ENCODE measurements at places on chromosomes 1 and 21. TPM values are rescaled to one million over a fixed set of nuclear protein-coding genes. Genes with fewer than 3 reads are reported as not detected.

DNA sequence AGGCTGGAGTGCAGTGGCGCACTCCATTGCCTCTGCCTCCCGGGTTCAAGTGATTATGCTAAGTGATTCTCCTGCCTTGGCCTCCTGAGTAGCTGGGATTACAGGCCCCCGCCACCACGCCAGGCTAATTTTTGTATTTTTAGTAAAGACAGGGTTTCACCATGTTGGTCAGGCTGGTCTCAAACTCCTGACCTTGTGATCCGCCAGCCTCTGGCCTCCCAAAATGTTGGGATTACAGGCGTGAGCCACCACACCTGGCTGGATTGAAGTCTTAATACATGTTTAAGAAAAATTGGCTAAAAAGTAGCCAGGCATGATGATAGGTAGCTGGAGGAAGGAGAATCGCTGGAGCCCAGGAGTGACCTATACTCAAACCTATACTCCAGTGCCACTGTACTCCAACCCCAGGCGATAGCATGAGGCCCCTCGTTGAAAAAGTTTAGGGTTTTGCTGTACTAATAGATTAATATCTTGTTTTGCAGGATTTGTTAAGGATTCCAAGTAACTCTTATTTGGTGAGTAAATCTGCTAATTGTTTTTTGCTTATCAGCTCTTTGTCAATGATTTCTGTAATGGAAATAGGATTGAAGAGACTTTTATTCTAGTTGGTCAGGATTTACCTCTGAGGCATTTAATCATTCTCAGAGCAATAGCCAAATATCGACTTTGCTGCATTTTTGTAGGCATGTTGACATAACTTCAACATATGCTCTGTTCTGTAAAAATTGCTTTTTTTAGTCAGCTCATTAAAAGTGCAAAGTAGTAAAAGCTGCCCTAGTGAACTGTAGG, 2.0 kb downstream of the RCC1 start:
- DNase-seq = no peak

DNA sequence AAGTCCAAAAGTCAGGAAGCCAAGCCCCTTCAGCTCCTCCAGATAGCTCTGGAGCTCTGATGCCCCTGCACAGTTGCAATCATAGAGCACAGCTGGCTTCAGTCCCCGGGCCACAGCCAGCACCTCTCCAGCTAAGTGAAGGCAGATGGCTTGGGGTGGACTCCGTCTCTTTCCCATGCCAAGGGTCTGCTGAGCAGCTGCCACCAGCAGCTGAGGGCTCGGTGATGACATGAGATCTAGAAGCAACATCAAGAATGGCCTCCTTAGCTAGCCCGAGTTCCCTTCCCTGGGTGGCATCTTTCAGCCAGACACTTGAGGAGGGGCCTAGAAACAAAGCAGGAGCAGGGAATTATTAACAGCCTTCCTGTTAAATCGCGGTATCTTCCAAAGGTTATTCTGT, 973 bp downstream of the C1orf74 start:
- no peak for DNase-seq

Gene GFI1
- 0.53 TPM for total RNA-seq

Gene NTNG1
- total RNA-seq = not detected

DNA sequence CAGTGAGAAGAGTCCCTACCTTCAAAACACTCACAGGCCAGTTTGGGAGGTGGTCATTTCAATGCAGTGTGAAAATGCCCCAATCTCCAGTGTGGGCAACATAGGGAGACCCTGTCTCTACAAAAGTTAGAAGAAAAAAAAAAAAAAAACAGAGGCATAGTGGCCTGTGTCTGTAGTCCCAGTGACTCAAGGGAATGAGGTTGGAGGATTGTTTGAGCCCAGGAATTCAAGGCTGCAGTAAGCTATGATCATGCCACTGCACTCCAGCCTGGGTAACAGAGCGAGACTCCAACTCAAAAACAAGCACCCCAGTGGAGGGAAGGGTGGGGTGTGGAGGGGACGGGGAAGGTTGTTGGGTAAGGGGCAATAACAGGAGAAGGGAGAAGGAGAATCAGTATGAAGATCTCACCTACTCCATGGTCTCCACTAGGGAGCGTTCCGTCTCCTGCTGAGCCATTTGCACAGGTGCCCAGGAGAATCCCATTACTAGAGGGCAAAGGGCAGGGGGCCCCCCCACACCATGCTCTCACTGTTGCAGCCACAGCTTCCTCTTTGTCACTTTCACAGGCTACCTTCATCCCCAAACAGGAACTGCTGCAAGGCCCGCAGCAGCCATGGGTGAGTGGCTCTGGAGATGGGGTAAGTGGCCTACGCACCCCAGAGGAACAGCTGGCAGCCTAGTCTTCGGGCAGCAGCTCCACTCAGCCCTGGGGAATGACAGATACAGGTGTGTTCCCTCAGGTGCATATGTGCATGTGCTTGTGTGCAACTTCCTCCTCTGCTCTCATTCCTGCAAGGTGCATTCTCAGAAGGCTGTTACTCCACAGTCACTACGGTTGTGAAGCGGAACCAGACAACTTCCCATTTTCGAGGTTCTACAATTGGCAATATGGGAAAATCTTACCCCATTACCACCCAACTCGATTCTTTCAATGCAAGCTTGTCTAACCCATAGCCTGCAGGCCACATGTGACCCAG, 87.9 kb upstream of the LYST start:
- no peak for DNase-seq

DNA sequence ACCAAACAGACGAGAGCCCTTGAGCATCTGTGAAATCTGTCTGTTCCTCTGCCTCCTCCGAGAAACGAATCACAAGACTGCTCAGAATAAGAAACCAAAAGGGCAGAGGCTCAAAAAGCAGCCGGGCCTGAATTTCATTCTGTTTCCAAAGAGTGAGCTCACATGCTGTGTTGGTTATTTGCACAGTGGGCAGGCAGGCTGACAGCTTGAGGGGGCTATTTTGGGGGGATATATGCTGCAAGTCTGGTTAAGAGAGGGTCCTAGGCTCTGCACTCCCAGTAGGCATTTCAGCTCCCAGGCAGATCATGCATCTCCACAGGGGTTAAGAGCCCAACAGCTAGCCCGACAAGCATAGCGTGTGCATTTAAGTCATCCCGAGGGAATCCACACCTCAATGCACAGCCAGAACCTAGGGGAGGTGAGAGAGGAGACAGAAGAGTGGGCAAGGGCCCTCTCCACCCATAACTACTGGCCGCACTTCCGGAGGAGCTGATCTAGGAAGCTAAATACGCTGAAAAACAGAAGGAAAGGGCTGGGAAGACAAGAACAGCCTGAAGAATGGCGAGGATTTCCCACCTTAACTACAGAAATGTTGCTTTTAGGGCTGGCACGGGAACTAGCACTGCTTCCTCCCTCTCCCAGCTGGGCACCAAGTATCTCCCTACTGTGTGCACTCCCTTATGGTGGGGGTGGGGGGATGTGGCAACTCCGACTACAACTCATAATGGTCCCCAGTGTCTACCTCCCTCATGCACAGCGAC, 3.7 kb downstream of the PGBD5 start:
- no peak for DNase-seq

GRCh38 chr1:244965185-244966030, 101.1 kb upstream of the HNRNPU start:
- no peak for DNase-seq

DNA sequence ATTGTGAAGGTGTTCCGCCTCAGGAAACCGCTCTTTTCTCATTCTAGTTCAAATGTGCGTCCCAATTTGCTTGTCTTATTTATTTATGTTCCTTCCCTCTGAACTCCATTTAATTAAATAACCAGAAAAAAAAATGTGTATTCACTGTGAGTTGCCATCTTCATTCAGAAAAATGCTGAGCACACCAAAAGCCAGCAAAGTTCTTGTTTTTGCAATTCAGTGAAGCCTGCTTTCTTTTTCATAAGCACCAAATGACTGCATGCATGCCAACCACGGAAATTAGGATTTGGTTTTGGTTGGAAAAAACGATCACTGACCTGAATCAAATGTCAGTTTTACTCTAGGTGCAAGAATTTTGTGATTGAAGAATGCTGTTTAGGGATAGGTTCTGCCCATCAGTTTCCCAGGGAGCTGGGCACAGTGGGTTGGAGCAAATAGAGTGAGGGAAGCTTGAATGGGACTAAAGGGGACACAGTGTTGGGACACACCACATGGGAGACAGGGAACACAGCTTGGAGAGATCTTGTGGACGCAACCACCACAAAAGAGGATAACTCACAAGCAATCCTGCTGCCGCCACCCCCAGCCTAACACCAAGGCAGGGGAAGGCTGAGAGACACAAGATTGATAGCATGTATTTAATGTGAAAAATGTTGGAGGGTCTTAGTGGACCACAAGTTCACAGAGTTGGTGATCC, 183.4 kb upstream of the GALNT2 start:
- no peak for DNase-seq

Gene IL10
- not detected for total RNA-seq

DNA sequence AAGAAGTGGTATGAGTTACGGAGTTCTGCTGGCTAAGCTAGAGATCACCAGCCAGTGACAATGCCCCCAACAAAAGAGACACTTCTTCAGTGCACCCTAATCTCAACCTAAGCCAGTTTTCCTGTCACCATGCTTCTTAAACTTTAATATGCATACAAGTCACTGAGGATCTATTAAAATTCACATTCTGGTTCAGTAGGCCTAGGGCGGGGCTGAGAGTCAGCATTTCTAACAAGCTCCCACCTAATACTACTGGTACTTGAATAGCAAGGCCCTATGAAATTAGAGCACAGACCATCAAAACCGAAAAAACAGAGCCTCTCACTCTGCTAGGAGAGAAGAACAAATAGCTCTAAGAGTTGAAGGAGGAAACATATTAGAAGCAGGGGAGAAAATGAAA, 7.9 kb downstream of the PSMB4 start:
- DNase-seq = no peak

Gene FAM177B
- not detected for total RNA-seq

- no peak for DNase-seq
These were observed 112.9 kb upstream of the ATP1A1 start for GRCh38 chr1:116260115-116260514.

DNA sequence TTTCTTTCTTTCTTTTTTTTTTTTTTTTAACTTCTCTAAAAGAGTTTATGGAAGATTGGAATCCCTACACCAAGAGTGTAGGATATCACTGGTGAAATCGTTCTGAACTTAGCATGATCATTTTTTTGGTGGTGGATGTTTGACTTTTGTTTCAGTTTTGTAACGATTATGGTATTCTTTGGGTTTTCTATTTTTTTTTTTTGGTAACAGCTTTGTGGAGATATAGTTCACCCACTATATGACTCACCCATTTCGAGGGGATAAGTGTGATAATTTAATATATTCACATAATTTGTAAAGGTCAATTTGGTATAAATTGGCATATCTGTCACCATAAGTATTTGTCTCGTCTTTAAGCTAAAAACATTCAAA, 29.2 kb downstream of the AGPAT3 start:
- no peak for DNase-seq

Gene SPRR2E
- not detected for total RNA-seq

DNA sequence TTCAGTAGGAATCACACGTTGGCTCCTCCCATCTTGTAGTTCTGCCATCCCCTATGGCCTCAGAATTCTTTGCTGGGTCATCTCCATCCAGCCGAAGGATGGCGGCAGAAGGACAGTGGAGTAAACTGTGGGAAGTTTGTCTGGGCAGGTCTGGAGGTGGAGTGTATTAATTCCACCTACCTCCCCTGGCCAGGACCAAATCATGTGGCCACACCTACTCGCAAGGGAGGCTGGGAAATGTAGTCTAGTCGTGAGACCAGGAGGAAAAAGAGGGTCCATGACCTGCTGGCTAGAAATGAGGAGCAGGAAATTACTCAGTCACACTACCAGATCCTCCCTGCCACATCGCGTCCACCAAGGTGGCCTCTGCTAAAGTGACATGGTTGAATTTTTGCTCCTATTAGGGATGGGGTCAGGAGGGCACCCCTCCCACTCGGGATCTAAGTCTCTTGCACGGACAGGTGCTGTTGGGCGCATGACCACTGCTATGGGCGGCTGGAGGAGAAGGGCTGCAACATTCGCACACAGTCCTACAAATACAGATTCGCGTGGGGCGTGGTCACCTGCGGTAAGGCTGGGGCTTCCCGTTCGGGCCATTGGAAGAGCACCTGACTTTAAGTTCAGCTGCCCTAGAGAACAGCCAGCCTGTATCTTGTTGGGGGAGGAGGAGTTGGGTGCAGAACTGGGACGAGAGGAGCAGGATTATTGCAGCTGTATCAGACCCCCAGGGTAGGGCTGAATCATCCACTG, 19.5 kb downstream of the PLA2G5 start:
- DNase-seq = no peak

GRCh38 chr1:234597894-234598293, 12.1 kb downstream of the IRF2BP2 start:
- no peak for DNase-seq

- no peak for DNase-seq
These were observed 3.0 kb downstream of the SLC19A1 start for GRCh38 chr21:45539046-45539795.

Gene VHLL
- total RNA-seq = not detected

Gene CR2
- total RNA-seq = 4.3 TPM

Gene ATAD3C
- 4.2 TPM for total RNA-seq

DNA sequence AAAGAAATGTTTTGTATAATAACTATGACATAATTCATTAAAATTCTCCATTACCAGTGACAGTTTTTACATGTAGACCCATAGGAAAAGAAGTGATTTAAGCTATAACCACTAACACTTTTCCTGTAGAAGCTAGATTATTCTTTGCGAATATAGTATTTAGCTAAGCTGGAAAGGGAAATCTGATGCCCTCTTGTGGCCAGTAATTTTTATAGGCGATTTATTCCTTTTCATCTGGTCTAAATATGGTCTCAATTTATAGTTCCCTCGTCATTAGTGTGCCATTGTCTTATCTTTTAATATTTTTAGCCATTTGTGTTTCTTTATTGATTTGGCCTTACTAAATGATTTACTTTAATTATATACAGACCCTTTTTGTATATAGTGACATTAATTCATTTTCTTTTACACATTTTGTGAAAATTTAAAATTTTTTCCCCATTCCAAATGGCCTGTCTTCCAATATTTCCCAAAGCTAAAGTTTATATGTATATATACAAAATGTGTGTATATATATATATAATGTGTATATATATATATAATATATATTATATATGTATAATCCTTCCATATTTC, 26.7 kb downstream of the BTG3 start:
- peak; percentile 38 for DNase-seq

DNA sequence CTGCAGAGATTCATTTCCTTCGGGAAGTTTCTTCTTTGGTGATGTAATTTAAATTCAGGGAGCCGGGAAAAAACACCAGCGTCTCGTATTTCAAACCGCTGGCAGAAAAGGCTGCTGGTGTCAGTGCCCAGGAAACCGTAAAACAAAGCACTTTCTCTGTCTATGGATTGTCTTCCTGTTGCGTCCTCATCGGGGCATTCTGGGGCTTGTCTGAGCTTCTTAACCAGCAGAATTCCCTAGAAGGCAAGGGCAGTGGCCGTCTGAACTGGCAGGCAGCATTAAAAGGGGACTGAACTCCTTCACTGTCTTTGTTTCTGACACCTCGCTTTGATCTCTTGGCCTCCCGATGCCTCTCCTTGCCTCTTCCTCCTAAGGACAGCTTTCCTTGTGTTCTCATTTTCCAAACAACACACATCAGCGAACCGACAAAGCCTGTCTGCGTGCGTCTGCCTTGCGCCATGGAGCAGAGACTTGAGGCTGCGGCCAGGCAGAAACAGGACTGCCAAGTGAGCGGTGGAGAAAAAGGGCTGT, 391.6 kb upstream of the VAMP3 start:
- DNase-seq = no peak

Gene RAVER2
- total RNA-seq = 12.4 TPM

- DNase-seq = peak; percentile 35
These were observed 38.6 kb upstream of the ETS2 start for GRCh38 chr21:38766987-38767722.

Gene FCRL1
- not detected for total RNA-seq

Gene FAM110D
- total RNA-seq = 0.23 TPM

Gene MXRA8
- 0.80 TPM for total RNA-seq

Gene KIRREL1
- 30.7 TPM for total RNA-seq

Gene HEYL
- 0.17 TPM for total RNA-seq

Measured in PC-9 (cell line).